Activated CD4-positive, alpha-beta T cell treated with anti-CD3 and anti-CD28 coated beads, Interleukin-2, amount 10 ng/mL, durations not matched to agents 24 days and 14 days (primary cell): ENCODE measurements at places on chromosomes 1 and 21. TPM values are rescaled to one million over a fixed set of nuclear protein-coding genes. Genes with fewer than 3 reads are reported as not detected.
A peak's percentile ranks its signal among the peaks of the same experiment; 100 is the strongest.

- peaks cover 51% of the 10 kb centered on the region for H3K27me3 ChIP-seq
- H3K4me3 ChIP-seq, result peak overlapping the region; percentile 66
- H3K36me3 ChIP-seq, result no peaks in the 10 kb centered on the region
Observed at GRCh38 chr1:29260531-29260930, 24.2 kb downstream of the PTPRU start.

DNA sequence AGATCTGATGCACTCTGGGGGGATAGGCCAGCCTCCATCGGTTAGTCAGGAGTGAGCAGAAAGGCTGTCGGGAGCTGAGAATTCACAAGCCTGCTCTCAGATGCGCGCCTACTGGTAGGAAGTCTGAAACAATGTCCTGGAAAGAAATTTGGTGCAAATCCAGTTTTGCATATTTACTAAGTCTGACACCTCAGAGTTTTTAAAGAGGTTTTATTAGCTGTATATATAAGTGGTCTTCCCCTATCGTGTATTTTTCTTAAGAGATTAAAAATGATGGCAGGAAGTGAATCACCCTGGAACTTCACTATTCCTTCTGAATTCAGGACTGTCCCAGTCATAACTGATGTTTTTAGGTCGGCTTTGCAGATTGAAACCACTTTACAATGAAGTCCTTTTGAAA is 99.8 kb upstream of the C1orf105 start:
- H3K27me3 ChIP-seq, result no peaks in the 10 kb centered on the region
- H3K4me1 ChIP-seq, result no peaks in the 10 kb centered on the region
- H3K27ac ChIP-seq, result no peak overlapping the region
- peaks cover 2% of the 10 kb centered on the region for H3K36me3 ChIP-seq
- no peak for DNase-seq
- H3K4me3 ChIP-seq, result no peak overlapping the region

Gene BLACAT1
- total RNA-seq, result 0.16 and 0.17 TPM in 2 replicates

Gene AIRE
- total RNA-seq, result 0.05 TPM in 1 of 2 replicates, not detected in the other

DNA sequence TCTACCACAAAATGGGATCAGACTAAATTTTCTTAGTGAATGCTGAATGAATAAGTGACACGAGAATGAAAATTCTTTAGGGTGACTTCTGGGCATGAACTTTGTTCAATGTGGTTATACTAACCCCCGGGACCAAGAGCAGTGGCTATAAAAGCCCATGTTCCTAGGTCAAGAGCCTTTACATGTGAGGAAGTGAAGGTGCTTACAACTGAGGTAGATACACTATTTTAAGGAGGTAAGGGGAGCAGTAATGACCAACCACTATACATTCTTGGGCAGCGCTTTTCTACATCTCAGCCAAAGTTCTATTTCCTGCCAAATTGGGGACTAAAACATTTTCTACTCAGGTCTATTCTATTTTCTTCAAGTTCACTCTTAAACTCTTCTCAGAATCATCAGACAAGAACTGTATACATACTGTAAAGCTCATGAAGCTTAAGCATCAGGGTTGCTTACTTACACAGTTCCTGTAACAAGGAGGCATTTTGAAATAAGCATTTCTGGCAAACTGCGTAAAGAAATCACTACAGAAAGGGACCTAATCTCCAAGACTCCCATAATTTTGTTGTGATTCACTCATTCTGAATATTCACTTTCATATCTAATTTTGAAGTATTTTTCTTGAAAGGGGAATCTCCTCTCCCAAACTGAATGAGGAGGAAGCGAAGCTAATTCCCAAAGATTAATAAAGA is 8.5 kb upstream of the ARHGAP29 start:
- no peak for DNase-seq
- H3K27me3 ChIP-seq, result peaks cover 69% of the 10 kb centered on the region
- peaks cover 7% of the 10 kb centered on the region for H3K4me1 ChIP-seq
- no peaks in the 10 kb centered on the region for H3K36me3 ChIP-seq
- H3K27ac ChIP-seq, result no peak overlapping the region

DNA sequence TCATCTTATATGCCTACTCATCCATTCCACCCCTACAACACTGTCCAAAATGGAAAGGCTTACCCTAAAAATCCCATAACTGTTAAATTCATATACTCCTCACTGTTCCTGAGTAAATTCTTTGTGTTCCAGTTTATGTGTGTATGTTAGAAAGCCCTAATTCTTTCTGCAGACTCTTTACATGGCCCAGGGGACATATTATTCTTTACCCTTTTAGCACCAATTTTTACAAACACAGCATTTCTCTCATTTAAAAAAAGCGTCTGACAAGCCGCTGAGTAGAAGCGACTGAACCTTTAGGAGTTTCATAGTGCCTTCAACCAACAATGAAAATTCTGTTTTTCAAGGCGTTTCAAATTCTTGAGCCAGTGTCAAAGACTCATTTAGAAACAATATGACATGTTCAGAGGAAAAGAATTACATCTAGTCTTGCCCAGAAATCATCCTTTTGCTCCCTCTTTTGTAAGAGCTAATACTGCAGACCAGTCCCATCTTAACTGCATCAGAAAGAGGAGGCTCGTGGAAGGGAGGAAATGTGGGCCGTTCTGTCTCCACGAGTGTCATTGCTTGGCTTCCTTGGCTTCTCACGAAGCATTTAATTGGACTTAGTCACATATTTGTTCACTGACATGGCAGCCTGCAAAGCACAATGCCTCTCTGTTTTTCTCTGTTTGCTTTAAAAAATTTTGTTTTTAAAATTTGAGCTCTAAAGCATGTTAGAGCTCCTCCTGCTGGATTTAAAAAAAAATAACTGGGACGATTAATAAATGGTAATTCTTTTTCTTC is 21.3 kb upstream of the C1orf105 start:
- H3K4me3 ChIP-seq, result peak overlapping the region; percentile 7
- no peaks in the 10 kb centered on the region for H3K36me3 ChIP-seq
- H3K27me3 ChIP-seq, result no peaks in the 10 kb centered on the region

GRCh38 chr1:45883658-45884057 is 80.2 kb downstream of the MAST2 start:
- peaks cover 3% of the 10 kb centered on the region for H3K36me3 ChIP-seq
- no peak overlapping the region for H3K27ac ChIP-seq
- DNase-seq, result no peak
- H3K27me3 ChIP-seq, result no peaks in the 10 kb centered on the region
- peaks cover 8% of the 10 kb centered on the region for H3K4me1 ChIP-seq

Gene ALDH9A1
- total RNA-seq, result 41.8 and 43.8 TPM in 2 replicates

Gene IFNAR2
- 35.2 and 36.7 TPM in 2 replicates for total RNA-seq

DNA sequence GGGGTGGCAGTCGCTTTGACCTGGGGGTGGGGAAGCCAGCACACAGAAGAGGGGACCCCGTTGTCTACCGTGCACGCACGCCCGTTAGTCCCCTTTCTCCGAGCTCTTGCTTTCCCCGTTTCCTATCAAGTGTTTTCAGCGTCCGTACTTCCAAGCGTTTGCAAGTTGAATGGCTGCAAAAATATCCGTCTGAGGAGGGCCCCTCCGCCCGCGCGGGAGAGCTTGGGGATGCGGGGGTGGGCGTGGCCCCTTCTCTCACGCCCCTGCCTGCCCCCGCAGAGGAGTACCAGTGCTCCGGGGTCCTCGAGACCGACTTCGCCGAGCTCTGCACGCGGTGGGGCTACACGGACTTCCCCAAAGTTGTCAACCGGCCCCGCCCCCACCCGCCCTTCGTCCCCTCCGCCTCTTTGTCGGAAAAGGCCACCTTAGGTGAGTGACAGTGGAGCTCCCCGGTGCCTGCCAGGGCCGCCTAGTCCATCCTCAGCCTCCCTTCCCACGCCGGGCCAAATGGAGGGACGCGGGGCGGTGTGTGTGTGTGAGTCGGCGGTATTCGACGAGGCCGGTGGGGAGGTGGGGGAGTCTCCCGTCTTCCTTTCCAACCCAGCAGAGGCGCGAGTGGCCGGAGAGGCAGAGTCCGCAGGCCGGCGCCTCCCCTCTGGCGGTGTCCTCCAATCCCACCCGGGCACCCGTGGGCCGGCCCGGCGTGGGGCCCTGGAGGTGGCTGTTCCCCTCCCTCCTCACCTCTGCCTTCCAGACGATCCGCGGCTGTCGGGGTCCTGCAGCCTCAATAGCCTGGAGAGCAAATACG is 3.4 kb downstream of the LRRC71 start:
- H3K36me3 ChIP-seq, result no peaks in the 10 kb centered on the region
- DNase-seq, result no peak
- H3K4me3 ChIP-seq, result no peak overlapping the region
- peaks cover 22% of the 10 kb centered on the region for H3K4me1 ChIP-seq
- H3K27ac ChIP-seq, result no peak overlapping the region
- peaks cover 85% of the 10 kb centered on the region for H3K27me3 ChIP-seq
